T-helper 2 cell treated with Interferon-gamma antibody and Interleukin-4, amounts not matched to agents 5 μg/mL and 100 μg/mL, for 36 hours (primary cell): ENCODE measurements at places on chromosomes 7 and 10.
A peak's percentile ranks its signal among the peaks of the same experiment; 100 is the strongest.

DNA sequence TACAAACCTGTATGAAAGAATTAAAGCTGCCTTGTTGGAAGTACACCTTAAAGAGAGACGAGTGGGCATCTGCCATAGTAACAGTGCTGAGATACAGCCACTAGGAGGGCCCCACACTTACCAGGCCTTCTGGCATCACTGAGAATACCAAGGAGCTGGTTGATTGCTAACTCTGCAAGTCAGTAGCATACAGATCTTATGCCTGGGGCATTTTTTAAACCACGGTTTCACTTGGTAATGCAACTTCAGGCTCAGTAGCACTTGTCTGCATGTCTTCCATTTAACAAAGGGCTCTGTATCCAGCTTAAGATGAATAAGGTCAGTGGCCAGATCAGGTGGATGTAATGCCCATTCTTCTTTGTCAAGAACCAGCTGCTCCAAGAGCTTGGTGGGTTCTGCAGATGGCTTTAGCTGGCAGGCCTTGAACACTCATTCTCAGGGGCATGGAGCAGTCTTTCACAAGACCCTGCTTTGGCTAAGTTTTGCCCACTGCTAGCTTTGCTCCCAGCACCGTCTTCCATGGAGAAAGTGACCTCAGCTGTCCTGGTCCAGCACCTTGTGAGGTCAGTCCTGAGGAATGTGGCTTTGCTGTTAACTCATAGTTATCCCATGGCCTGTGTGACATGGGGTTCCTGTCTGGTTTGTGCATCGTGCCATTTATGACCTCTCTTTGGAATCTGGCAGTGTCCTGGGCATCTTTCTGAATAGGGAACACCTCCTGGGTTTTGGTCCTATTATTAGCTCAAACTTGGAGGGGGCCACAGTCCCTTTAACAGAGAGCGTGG, 68.1 kb downstream of the BMPER start:
- DNase-seq: no peak

GRCh38 chr7:14690075-14690474, 212.5 kb downstream of the DGKB start:
- no peak for DNase-seq

GRCh38 chr10:133278577-133279265, 2.1 kb upstream of the ADAM8 start:
- peak; percentile 70 for DNase-seq

GRCh38 chr10:79070081-79070605, 1.4 kb downstream of the ZMIZ1 start:
- DNase-seq: no peak

GRCh38 chr10:58414270-58415041, 29.2 kb downstream of the TFAM start:
- no peak for DNase-seq

GRCh38 chr10:11901833-11902475, 78.8 kb downstream of the PROSER2 start:
- DNase-seq: no peak

DNA sequence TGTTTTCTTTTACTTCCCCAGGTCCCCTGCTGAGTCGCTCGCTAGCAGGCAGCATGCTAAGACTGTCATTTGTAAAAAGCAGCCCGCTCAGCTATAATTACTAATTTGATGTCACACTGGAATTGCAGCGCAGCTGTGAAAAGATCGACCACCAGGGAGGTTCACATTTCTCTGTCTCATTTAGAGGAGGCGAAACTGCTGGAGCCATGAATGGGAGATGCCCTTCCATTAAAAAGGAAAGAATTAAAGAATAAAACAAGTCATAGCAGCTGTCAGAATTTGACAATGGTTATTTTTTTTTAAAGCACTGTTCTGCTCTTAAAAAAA, 153.5 kb downstream of the PIP4K2A start:
- no peak for DNase-seq

GRCh38 chr10:128078136-128078969, 47.9 kb downstream of the MKI67 start:
- no peak for DNase-seq

DNA sequence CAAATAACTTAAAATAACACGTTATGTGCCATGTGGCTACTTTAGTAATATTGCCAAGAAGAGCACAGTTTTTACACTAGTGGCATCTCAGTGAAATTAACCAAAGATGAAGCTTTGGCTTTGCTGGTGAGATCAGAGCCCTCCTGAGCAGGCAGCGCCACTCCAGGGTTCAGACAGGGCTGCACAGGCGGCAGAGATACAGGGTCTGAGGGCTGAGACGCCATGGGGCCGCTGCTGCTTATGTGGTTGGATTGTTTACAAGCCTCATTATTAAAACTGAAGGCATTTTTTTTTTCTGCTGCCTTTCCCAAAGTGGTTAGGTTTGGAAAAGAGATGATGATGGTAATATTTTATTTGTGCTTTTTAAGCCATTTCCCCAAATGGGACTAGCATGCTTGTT, 68.8 kb upstream of the DNAJB6 start:
- no peak for DNase-seq

GRCh38 chr7:84271543-84271942, 77.0 kb upstream of the SEMA3A start:
- no peak for DNase-seq

- DNase-seq: no peak
These were observed 46.4 kb downstream of the CPED1 start for GRCh38 chr7:121034929-121035328.

DNA sequence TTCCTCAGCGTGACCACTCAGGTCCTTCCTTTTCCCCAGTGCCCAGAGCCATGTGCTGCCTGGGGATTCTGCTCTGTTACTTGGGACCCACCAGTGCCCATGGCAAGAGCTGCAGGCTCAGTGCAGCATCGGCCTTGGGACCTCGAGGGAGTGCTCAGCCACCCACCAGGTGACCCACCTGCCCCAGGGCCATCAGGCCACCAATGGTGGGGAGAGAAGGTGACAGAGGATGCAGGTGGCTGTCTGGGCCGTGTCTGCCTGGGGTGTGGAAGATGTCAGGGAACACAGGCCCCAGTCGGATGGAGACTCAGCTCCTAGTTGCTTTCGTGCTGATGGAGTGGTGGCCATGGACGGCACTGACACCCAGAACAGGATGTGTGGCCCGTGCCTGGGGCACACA, 104.7 kb upstream of the FAM20C start:
- no peak for DNase-seq

- DNase-seq: no peak
These were observed 305.6 kb upstream of the ANKRD30A start for GRCh38 chr10:36819781-36820180.

DNA sequence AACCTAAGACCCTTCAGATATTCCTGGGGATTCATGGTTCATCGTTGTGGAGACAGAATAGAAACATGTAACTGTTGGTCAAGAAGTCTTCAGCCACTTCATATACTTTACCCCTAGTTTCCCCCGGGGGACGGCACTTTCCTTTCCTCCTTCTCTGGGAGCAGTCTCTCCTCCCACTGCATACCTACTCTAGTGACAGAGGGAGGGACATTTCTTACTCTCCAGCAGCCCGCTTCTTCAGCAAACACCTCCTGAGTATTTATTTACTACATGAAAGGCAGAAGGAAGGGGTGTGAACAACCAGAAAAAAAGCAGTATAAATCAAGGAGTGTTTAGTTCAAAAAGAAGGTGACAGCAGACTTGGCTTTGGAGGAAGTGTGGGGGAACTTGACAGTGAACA, 69.0 kb downstream of the LHFPL3 start:
- DNase-seq: no peak

DNA sequence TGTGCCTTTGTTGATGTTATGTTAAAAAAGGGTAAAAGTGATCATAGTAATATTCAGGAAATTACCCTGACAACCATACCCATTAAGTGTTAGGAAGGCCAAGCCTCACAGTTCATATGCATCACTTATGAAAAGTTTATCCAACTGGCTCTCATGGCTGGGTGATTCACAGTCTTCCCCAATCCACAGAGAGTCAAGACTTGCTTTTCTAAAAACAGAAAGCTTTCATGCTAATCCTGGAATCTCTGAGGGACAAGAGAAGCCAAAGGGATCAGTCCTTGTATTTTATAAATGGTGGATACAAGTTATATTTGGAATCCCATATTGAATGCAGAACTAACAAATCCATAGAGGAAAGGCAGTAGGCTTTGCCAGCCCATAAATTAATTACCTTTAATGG, 218.3 kb downstream of the JAZF1 start:
- DNase-seq: no peak

DNA sequence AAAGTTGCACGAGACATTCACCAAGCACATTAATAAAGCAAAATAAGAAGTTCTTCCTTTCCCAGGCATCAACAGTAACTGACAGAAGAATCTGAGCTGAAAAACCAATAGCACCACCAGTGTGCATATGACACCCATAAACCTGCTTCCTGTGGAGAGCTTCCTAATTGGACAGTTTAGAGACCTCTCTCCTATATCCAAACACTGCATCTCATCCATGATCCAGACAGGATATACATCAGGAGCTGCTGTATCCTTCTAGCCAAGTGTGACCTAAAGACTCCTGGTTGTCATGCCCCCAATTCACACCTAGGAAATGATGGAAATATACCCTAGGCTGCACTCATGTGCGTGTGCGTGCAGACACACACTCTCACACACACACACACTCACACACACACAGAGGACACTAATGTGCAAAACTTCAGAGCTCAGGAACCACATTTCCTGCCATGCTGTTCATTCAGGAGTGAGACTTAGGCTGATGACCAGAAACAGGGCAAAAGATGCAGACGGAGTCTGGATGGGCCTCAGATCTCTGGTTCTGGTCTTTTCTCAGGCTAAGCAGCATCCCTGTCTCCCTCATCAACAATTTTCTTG, 58.0 kb downstream of the MAP3K8 start:
- no peak for DNase-seq

- DNase-seq: no peak
These were observed 253.5 kb downstream of the MALRD1 start for GRCh38 chr10:19302117-19302516.

- DNase-seq: no peak
These were observed 66.2 kb downstream of the LOXL4 start for GRCh38 chr10:98201760-98202159.

- no peak for DNase-seq
These were observed 216.1 kb upstream of the ZMIZ1 start for GRCh38 chr10:78852466-78853240.

- no peak for DNase-seq
These were observed 24.7 kb downstream of the AOC1 start for GRCh38 chr7:150876817-150877526.

GRCh38 chr10:45441239-45442190, 67.5 kb downstream of the ALOX5 start:
- DNase-seq: no peak

- no peak for DNase-seq
These were observed 376.9 kb downstream of the PHTF2 start for GRCh38 chr7:78175330-78176100.

DNA sequence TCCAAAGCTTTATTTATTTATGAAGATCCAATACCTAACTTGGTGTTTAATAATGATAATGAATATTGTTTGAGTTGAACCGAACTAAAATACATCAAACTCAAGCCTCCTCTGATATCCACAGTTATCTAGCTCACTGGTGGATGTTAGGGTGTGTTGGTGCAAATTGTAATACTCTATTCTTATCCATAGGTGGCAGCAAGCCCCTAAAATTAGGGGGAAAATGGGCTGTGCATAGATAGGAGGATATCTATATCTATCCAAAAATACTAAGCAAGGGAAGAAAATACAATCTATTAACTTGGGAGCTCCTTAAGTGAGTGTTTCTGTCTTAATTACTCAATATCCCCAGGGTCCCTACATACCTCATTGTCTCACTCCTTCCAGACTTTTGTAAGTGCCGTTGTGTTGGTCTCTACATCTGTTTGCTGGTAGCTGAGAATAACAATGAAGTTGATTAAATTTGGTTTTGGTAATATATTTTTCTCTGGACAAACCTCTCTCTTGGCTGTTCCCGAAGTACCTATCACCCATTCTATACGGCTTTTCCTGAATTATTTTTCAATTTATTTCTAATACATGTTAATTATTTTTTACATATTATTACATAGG, 55.0 kb upstream of the VWDE start:
- DNase-seq: no peak

DNA sequence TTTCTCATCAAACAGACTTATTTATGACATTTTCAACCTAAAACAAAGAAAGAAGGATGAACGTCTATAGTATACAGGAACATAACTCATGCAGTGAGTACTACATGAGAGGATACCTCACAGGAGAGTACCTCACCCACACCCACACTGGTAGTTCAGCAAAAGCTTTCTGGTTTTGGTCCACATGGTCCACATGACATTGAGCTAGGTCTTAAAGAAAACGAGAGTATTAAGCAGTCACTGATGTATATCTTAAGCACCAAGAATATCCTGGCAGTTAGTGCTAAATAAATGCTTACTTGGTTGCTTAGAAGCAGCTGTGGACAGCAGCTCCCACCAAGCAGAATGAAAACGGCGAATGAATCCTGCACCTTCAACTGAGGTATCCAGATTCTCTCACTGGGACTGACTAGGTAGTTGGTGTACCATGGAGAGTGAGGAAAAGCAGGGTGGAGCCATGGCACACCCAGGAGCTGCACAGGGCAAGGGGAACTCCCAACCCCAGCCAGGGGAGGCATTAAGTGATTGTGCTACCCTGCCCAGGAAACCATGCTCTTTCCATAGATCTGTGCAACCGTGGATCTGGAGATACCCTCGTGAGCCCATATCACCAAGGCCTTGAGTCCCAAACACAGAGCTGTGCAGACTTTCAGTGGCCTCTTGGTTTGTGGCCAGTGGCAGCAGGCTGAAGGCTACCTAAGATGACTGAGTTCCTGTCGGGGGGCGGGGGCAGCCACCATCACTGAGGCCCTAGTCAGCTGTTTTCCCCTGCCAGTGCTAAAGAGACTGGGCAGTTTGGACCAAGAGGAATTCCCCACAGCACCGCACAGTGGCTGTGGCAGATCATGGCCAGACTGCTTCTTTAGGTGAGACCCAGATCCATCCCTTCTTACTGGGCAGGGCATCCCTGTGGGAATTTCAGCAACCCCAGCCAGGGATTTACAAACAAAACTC, 143.4 kb downstream of the SGMS1 start:
- no peak for DNase-seq

DNA sequence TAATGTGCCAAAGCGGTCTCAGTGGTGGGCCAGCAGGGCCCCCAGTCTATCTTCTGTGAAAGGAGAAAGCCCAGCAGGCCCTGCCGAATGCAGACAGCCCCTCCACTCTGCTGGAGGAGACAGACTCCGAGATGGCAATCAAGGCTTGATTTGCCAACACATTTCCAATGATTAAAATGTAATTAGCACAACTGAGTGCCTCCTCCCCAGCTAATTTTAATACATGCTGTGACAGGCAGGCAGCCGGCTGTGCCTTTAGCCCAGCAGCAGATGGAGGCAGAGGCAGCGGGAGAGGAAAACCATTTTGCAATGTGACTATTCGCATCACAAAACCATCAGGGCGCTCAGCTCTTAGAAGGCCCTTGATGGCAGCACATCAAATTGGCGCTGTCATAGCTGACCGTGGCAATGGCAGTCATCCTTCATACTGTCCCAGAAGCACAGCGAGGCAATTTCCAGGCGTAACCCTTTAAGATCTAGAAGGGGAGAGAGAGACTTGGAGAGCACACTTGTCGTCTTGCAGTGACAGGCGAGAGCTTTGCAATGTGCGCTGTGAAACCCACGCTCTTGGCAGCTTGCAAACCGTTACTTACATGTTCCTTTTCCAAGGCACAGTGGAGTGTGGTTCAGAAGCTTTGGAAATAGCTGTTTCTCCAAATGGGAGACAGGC, 714.8 kb upstream of the GALNT17 start:
- no peak for DNase-seq
